CD4-positive, alpha-beta T cell treated with Interleukin-2 at 100 ng/mL for 4 hours (primary cell): ENCODE measurements at places on chromosomes 6 and 20.

DNA sequence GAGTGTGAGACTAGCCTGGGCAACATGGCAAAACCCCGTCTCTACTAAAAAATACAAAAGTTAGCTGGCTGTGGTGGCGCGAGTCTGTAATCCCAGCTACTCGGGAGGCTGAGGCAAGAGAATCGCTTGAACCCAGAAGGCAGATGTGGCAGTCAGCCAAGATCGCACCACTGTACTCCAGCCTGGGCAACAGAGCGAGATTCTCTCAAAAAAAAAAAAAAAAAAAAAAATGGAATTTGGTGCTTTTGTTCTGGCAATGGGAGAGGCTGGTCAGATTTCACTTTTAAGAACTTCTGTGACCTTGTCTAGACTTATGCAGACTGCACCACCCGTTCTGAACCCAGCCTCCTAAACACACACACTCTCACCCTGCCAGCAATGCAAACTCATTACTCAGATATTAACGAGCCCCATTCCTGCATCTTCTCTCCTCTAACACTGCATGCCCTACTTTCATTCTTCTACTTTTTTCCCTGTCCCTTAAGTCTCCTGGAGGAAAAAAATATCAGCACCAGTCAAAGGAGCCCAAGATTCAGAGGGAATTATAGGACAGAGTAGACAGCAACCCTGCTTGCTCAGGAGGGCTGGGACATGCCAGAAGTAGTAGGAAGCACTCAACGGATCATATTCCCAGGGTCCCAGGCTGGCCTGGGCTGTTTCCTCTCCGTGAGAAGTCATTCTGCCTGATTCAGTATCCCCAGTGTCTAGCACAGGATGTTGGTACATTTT lies 4.4 kb downstream of the MOCS1 start:
- DNase-seq, result no peak

GRCh38 chr6:131724114-131724513 lies 13.3 kb upstream of the CTAGE9 start:
- no peak for DNase-seq

DNA sequence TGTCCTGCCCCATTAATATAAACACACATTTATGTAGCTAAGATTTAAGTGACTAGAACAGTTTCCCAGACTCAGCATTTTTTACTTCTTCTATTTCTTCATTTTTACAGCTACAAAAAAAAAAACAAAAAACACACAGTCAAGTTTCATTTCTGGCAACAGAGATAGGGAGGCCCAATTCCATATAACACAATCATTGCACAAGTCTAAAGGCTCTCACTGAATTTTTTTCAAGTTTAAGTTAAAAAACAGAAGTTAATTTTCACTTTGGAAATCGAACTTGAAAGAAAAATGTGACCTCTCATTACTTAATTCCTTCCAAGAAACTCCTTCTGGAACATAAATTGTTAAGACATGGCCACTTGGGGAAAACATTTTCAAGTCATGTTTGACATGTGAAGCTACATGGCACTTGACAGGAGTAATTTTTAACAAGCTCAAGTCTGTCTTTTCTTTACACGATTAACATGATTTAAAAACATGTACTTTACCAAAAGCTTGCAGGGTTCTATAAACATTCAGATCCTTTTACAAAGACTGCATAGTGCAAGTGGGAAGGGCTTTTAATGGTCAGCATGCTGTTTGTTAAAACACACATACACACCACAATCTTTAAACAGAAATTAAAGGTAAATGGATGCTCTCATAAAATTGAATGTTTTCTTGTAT lies 100.1 kb upstream of the CCDC28A start:
- DNase-seq, result no peak

GRCh38 chr20:4601630-4602296 lies 119.9 kb upstream of the PRND start:
- DNase-seq, result no peak

- no peak for DNase-seq
These were observed 70.9 kb downstream of the BMP7 start for GRCh38 chr20:57195469-57196100.

DNA sequence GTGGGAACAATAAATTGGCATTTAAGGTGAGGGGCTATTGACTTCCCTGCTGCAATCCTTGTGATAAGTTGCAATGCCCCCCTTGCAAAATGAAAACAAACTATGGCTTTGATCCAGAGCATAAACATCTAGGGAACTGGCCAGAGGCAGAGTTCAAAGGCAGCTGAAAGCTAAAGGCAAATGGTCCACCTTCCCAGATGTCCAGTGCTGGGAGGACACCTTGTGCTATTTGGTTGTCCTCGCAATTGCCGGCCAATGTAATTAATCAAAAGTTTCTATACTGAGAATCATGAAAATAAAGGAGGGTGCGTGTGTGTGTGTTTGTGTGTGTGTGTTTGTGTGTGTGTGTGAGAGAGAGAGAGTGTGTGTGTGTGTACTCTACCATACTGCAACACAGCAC lies 337.4 kb downstream of the CBLN4 start:
- DNase-seq, result no peak

DNA sequence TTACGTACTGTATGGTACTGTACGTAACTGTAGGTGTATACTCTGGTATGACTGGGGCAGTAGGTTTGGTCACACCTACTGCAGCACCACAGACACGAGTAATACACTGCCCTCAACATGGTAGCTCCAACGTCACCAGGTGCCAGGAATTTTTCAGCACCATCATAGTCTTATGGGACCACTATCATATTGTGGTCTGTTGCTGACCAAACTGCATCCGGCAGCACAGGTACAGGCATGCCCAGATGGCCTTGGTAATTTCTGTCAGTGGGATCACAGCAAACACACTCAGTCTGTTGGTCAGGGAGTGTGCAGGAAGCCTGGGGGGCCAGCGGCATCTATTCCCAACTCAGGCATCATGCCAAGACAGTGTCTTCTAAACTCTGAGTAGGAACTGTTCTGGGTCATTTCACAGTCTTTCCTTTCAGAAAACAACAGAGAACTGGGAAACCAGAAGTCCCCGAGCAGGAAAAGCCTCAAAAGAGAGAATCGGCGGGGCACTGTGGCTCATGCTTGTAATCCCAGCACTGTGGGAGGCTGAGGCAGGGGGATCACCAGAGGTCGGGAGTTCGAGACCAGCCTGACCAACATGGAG lies 5.8 kb downstream of the YTHDF1 start:
- no peak for DNase-seq
